ENCODE measurements at places on chromosomes 2 and 18. TPM values are rescaled to one million over a fixed set of nuclear protein-coding genes. Genes with fewer than 3 reads are reported as not detected.

GRCh38 chr18:50862401-50862800 is 16.5 kb upstream of the ME2 start:
- no peak for DNase-seq

FSIP2 gene
- total RNA-seq, result 0.34 TPM

DNA sequence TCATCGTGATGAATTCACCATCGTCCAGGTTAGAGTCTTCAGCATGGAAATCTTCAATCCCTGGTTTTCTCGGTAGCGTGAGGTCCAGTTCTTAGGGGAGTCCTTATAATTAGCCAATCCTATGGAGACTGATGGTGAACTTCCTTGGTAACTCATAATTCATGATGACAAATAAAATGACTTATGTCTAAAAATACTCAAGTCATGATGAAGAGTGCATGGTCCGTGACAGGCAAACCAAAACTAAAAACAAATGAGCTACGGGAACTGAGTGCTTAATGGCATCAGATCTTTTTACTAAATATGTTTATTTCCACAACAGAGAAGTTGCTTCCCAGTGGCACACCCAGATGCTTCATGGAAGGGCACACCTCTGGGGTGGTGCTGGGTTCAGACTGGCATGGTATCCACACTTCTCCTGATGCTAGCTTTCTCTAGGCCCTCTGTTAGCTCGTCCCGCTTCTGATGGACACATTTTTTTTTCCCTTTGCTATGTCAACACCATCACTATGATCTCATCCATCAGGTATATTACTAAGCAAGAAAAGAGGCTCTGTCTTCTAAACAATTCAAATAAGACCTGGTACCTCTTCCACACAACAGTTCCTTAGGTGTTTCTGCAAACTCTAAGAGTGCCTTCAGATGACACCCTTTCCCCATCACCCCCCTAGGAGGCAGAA is 92.8 kb upstream of the NEDD4L start:
- no peak for DNase-seq

- no peak for DNase-seq
Observed at GRCh38 chr2:59538398-59538911, 1015.0 kb downstream of the BCL11A start.

DNA sequence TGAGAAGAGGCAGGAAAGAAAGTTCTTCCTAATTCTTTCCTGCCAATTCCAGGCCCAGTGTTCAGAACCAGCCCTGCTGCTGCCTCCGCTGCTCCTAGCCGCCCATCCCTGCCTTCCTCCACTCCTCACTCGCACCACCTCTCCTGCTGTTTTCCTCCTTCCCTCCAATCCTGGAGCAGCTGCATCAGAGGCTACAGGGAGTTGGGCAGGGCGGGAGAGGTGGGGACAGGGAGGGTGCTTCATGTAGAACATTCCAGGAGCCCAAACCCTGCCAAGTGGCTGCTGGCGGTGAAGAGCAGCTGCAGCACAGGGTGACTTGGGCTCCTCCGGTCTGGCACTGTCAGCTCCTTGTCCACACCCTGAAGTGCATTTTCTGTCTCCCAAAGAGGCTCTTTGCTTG is 176.3 kb downstream of the TNS1 start:
- peak; percentile 80 for DNase-seq
